ENCODE measurements at places on chromosomes 5 and 9.

DNA sequence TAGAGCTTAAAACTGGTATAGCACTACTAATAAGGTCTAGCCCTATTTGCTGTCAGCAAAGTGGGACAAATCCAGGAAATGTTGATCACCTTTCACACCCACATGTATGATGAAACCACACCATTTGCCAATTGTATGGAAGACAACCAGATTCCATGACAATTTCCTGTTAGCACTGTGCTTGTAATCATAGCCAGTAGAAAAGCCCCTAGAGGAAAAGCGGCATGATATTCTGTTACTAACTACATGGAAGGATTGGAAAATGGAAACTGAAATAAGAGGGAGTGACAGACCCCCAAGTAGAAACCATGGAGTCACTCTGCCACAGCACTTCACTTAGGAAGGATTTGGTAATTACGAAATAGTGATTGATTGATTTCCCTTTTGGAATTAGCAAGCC is 923 bp downstream of the SPATA6L start:
- no peak for DNase-seq

DNA sequence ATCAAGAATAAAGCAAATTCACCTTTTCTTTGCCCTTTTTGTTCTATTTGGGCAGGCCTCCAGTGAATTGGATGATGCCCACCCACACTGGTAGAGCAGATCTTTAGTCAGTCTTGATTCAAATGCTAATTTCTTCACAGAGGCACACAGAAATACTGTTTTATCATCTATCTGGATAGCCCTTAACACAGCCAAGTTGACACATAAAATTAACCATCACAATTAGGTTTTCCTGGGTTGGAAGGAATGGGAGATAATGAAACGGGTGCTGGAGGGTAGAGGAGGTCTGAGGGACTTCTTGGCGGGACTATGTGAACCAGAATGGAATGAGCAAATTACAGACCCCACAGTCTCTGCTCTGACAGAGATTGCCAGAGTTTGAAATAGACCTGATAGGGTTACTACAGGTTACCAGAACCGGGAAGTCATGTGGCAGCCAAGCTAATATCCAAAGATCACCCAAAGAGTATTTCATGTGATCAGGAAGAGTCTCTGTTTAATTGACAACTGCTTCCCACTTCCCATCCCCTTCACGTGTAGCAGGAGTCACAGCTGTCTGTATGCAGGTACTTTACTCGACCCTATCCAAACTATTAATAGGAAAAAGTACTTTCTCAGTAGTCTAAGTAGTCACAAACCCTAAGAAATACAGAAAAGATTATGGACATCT is 20.0 kb upstream of the TMEM161B start:
- no peak for DNase-seq

- DNase-seq, result no peak
Measured at GRCh38 chr5:137563646-137564397, 64.7 kb upstream of the SPOCK1 start.

DNA sequence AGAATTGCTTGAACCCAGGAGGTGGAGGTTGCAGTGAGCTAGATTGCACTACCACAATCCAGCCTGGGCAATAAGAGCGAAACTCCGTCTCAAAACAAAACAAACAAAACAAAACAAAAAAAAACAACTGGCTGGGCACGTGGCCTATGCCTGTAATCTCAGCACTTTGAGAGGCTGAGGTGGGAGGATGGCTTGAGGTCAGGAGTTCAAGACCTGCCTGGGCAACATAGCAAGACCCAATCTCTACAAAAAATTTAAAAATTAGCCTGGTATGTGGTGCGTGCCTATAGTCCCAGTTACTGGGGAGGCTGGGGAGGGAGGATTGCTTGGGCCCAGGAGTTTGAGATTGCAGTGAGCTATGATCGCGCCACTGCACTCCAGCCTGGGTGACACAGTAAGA is 23.3 kb upstream of the WDR5 start:
- no peak for DNase-seq

GRCh38 chr5:179530069-179530998 is 20.0 kb upstream of the RUFY1 start:
- peak; percentile 82 for DNase-seq

DNA sequence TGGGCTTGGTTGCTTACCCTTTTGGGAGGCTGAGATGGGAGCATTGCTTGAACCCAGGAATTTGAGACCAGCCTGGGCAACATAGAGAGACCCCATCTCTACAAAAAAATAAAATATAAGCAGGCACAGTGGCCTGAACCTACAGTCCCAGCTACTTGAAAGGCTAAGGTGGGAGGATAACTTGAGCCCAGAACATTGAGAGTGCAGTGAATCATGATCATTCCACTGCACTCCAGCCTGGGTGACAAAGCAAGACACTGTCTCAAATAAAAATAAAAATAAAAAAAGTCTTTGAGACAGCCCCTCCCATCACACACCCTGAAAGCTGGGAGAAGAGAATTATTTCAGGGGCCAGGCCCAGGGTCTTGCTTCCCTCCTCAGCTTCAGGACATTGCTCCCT is 251.8 kb downstream of the BRINP1 start:
- DNase-seq, result no peak

DNA sequence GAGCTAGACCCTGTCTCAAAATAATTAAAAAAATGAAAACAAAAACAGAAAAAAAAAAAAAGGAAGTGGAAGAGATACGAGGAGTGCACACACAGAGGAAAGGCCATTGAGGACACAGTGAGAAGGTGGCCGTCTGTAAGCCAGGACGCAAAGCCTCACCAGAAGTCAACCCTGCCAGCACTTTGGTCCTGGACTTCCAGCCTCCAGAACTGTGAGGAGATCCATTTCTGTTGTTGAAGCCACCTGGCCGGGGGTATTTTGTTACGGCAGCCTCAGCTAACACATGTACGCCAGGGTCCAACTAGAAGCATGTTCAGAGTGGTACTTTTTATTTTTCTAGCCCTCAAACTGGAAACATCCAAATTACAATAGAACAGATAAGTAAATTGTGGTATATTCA is 21.8 kb downstream of the SLC35D2 start:
- DNase-seq, result no peak

- peak; percentile 16 for DNase-seq
Measured at GRCh38 chr5:53416144-53416738, 64.2 kb upstream of the FST start.

DNA sequence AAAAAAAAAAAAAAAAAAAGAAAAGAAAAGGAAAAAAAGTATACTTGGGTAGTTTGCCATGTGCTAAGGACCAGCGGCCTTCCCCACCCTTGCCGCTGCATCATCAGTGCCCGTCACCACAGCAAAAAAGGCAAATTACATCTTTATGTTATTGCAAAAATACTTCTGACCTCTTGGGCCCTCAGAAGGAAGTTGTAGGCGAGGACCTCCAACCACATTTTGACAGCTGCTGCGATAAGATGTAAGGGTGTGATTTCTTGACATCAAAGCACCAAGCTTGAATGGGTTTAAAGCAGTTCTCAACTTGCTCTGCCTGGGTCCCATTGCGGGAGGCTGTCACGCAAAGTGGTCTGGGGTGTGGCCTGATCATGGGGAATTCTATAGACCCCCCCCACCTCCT is 39.2 kb downstream of the DMRT1 start:
- no peak for DNase-seq

- peak; percentile 26 for DNase-seq
Measured at GRCh38 chr5:138663009-138663408, 87.8 kb upstream of the HSPA9 start.

GRCh38 chr9:100474082-100474923 is 1.4 kb downstream of the TMEFF1 start:
- DNase-seq, result no peak

DNA sequence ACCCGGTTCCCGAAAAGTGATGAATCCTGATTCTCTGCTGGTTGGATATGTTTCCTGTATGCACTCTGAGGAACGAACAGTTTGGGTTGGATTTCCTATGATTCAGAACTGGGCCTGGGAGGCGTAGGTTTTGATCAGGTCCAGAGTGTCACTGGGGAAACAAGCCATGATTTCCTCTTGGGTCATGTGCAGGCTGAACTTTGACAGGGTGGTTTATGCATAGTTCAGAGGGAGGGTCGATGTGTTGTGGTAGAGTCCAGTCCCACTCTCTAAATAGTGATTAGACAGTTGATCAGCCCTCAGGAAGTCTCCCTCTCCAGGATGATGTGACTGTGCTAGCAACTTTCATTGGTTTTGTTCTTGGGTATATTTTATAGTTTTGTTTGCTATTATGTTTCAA is 17.4 kb downstream of the ATG10 start:
- DNase-seq, result no peak

DNA sequence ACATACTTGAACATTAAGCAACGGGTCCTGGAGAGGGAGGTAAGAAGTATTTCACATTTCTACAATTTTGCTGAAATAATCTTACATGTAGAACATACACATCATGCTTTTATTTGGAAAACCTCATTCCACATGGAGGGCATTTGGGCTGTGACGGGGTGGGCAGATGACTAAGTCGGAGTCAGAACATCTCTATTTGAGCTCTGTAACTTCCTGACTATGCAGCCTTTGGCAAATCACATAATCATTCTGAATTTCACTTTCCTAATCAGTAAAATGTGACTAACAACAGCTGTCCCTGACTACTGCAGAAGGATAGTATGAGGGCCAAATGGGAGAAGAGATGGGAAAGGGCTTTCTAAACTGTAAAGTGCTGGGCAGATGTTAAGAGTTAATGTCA is 17.1 kb upstream of the IL6ST start:
- peak; percentile 63 for DNase-seq

- DNase-seq, result peak; percentile 34
Measured at GRCh38 chr5:96876292-96876850, at the start of gene ERAP2. Gene ERAP2 (plus strand): TSS chr5:96876500. CDS start chr5:96879686, 3,186 bp downstream.

DNA sequence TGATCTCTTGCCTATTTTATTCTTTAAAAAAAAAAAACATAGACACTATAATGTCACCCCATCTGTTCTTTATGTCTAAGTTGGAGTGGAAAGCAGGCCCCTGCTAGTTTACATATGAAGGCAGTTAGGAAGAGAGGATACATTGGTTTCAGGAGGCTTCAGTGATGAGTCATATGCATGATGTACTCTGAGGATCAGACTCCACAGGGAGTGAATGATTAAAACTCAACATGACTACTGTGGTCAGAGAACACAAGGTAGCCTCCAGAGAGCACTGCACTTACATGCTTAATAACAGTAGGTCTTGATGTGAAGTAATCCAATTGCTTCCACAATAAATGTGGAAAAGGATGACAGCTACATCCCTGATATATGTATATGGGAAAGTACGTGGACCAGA is 22.7 kb upstream of the FSTL4 start:
- DNase-seq, result no peak

DNA sequence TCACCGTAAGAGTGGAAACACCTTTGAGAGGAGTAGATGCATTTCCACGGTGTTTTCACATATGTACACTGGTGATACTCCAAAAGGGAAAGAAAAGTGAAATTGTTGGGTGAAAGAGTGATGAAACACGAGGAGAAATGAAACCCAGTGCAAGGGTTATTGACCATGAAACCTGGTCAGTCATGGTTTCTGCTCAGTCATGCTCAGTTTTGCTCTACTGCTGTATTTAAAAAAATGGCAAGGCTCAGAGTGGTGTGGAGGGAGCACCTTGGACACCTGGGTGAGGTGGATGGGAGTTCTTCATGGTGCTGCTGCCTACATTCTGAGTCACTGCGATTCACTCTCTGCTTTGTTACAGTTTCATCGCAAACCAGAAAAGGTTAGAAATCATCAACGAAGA is 32.3 kb downstream of the NTRK2 start:
- DNase-seq, result no peak

DNA sequence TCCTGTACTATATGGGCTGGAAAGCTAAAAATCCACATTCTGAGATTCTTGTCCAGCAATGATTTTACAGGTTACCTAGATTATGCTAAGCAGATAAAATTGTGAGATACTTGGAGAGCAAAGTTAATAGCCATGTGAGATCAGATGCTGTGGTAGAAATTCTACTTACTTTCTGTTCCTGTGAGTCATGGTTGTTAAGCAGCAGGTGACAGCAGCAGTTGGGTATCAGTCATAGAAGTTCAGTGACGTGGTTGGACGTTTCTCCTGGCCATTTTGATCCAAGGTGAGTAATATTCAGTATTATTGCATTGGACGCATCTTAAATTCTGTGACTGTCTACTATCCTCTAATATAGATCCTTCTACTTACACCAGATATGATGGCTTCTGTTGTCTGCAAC is 524.5 kb downstream of the TMEM38B start:
- DNase-seq, result no peak

- no peak for DNase-seq
Measured at GRCh38 chr5:144798595-144798994, 627.9 kb downstream of the KCTD16 start.

DNA sequence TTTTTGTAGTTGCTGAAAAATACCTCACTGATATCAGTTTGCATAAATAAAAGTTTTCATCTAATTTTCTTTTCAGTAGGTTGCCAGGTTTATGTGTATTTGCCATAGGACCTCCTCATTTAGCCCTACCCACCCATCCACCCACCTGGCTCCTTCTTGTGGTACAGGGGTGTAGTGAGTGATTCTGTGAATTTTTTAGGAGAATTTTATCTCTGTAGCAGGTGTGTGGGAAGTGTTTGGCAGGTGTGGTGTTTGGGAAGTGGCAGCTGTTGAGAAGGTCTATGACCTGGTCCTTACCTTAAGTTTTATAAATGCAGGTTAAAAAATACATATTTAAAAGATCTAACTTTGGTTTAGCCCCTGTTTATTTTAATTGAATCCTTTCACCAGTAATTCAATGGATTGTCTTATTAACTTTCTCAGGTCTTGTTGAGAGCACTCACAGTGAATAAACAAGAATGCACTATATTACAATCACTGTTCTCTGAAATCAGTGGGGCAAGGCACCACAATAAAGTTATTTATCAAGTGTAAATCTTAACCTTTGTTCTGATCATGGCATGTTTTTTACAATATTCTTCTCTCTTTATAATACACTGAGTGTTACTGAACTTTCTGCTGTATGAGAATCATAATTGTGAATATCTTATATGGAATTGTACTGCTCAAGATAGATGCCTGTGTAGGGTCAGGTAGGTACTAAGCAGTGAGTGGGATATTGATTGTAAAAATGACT is 189.1 kb downstream of the WDR70 start:
- DNase-seq, result no peak

- DNase-seq, result no peak
Measured at GRCh38 chr9:15277400-15278090, 29.5 kb downstream of the TTC39B start.

GRCh38 chr5:126741361-126741760 is 35.6 kb upstream of the LMNB1 start:
- DNase-seq, result no peak

- peak; percentile 72 for DNase-seq
Measured at GRCh38 chr5:38845526-38846378, at the start of gene OSMR. Gene OSMR (plus strand): TSS chr5:38846012. CDS start chr5:38869045, 23,033 bp downstream.

- no peak for DNase-seq
Measured at GRCh38 chr5:123500471-123500870, 11.5 kb upstream of the CSNK1G3 start.

DNA sequence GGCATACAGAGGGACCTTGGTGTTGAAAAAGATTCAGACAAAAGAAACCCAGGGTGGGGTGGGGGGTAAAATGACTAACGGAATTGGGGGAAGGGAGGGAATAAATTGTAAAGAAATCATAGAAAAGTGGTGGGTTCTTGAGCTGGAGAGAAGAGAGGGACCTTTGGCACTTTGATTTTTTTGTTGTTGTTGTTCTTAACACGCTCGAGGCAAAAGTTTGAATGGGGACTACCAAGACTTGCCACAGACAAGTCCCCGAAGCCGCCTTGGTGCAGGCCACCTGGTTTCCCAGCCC is 616 bp downstream of the VCAN start:
- DNase-seq, result no peak

Measured in activated CD4-positive, alpha-beta T cell treated with anti-CD3 and anti-CD28 coated beads for 36 hours (primary cell).